ENCODE measurements at places on chromosomes 3 and 15.

DNA sequence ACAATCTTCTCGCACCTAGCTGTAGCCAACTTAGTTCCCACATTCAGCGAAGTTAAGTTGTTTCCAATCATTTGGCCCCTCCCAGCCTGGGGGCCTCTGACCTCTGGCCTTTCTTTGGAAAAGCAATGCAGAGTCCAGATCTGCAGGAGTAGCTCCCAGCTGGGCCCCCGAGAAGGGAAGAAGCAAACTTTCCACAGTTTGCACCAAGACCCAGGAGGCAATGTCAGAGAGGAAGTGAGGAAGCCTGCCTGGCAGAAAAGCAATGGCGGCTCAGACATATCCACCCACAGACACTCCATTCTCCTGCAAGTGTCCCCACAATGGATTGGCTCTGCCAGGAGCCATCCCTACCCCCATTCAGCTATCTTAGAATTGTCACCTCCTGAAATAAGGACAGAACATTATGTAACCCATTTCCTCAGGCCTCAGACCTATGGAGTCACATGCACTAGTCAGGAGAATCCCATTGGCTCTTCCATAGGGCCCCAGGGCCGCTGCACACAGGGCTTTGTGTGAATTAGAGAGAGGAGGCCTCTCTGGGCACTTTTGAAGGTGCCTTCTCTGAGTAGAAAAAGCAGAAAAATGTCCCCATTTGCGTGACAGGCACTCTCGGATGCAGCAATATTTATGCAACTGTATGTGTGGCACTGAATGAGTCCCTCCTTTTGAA lies 3.0 kb upstream of the BUB1B start:
- DNase-seq: no peak

GRCh38 chr15:73305331-73306211 lies 63.2 kb downstream of the HCN4 start:
- DNase-seq: peak; percentile 21

- DNase-seq: no peak
These were observed 130.1 kb downstream of the SRGAP3 start for GRCh38 chr3:9119331-9119730.

DNA sequence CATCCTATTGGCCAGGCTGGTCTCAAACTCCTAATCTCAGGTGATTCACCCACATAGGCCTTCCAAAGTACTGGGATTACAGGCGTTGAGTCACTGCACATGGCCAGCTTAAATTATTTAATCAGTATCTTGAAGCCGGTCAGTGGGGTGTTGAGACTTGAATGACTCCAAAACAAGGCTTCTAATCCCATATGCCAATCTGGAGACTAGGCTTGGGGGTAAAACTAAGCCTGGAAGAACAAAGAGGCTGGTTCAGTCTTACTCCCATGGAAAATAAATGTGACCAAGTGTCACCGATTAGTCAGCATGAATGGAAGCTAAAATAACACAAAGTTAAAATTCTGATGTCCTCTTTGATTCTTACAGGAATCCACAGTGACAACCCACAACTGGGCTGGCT lies 509.1 kb downstream of the FOXP1 start:
- DNase-seq: no peak

DNA sequence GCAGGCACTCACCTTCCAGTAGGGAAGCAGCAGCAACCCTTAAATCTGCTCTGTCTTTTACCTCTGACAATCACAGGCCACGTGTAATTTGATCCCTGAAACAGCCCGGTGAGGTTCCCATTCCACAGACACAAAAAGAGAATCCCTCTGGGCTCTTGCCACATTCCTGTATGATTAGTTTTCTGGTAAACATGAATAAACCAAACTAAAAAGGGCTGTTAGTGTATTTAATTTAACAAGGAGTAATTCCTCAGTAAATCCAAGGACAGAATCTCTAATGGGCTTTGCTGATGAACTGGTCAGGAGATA lies 186.9 kb downstream of the FAM43A start:
- DNase-seq: no peak

- no peak for DNase-seq
These were observed 24.3 kb downstream of the CACNA2D3 start for GRCh38 chr3:54146506-54147239.

DNA sequence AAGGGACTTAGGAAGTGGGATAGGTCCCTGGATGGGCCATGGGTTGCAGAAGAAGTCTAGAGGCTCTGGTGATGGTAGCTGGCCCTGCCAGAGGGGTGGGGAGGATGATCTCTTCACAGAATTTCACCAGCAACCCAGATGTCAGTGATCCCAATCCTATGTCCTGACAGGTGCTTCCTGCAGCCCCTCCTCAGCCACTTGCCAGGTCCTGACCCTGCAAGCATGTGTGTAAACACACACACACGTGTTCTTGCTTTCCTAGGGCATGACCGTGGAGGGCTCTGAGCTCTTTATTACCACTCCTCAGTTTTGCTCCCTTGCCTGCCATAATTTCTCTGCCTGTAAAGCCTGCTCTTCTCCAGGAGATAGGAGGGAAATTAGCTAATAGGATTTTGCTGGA lies 12.5 kb downstream of the TEX264 start:
- no peak for DNase-seq

DNA sequence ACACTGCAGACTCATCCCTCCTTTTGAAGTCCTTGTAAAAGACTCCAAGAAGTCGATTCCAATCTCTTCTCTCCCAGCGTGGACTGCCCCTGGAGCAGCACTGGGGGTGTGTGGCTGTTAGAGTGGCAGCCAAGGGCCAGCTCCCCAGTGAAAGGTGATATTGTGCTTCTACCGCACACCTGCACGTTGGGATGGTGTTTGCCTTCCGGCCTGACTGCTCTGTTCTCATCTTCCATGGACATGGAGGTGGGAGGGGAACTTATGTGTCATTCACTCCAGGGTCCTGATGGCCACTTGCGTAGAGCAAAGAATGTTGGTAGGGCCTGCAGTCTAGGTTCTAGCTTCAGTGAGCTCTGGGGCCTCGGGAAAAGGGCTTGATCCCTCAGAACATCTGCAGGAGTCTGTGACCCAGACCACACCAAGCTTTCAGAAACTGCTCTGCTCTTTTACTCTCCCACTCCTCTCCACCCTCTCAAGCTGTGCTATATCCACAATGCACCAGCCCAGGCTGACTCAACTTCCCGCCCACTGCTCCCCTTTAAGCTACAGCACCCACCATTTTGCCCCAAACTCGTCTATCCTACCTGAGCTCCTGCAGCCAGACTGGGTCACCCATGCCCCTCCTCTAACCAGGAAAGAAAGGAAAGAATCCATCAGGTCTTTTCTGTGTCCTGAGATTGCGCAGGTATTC lies 31.3 kb downstream of the LIPC start:
- no peak for DNase-seq

DNA sequence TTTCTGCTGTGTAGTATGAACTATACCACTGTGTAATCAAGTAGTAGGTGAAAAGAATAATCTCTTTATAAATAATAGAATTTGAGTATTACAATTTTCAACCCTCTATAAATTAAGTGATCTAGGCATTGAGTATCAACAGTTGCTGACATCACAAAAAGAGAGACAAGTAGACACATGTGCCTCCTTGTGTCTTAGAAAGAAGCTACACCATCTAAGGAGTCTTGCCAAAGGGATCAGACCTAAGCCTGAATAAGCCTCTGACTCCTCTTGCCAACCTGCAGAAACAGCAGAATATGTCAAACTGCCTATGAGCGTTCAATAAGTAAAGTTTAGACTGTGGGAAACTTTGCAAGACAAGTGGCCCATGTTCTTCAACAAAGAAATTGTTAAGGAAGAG lies 5.8 kb upstream of the MTMR10 start:
- no peak for DNase-seq

GRCh38 chr15:73965758-73966113 lies 26.4 kb downstream of the STOML1 start:
- DNase-seq: no peak

DNA sequence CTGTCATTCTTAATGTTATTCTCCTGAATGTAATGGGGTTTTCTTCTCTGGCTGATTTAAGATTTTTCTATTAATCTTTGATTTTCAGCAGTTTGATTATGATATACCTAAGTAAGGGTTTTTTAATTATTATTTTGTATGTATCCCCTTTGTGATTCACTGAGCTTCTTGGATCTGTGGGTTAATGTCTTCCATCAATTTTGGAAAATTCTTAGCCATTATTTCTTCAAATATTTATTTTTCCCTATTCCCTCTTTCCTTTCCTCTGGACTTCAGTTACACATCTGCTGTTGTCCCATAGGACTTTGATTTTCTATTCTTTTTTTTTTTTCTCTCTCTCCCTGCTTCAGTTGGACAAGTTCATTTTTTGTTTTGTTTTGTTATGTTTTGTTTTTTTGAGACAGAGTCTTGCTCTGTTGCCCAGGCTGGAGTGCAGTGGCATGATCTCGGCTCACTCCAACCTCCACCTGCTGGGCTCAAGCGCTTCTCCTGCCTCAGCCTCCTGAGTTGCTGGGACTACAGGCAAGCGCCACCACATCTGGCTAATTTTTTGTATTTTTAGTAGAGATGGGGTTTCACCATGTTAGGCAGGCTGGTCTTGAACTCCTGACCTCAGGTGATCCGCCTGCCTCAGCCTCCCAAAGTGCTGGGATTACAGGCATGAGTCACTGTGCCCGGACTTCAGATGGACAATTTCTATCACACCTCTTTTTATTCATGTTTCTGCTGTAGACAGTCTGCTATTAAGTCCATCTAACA lies 40.6 kb downstream of the XYLB start:
- DNase-seq: no peak

DNA sequence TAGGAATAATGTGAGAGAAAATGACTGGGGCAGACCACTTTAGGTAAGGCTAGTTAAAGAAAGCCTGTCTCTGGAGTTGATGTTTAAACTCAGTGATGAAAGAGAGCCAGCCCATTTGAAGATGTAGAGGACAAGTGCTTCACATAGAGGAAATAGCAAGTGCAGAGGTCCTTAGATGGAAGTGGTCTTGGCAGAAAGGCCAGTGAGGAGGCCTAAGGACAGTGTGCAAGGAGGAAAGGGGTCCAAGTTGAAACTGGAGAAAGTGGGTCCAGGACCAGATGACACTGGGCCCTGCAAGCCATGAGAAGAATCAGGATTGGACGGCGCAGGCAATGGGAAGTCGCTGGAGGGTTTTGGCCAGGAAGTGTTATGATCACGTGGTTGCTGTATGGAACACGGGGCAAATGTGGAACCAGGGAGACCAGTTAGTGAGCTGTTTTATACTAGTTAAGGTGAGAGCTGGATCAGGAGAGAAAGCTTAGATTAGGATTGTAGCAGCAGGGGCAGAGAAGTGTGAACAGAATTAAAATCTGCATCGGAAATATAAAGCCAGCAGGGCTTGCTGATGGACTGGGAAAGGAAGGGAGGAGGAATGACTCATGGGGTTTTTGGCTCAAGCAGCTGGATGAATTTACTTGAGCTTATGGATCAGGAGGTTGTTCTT lies 48.0 kb upstream of the SCAANT1 start:
- DNase-seq: no peak

DNA sequence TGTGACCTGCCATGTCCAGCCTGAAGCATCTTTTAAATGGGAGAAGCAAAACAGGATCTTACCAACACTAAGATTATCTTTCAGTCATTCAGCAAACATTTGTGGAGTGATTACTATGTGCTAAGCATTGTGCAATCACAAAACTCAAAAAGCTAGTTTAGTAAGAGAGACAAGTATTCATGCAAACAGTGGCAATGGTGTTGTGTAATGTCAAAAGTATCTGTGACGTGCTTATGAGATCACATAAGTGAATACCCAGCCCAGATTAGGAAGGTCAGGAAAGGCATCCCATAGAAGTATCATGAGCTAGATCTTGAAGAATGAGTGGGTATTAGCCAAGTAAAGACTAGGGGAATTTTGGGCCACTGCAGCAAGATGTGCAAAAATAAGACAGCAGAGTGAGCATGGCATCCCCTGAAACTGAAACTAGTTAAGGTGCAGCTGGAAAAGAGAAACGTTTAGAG lies 32.1 kb downstream of the SEC62 start:
- no peak for DNase-seq

DNA sequence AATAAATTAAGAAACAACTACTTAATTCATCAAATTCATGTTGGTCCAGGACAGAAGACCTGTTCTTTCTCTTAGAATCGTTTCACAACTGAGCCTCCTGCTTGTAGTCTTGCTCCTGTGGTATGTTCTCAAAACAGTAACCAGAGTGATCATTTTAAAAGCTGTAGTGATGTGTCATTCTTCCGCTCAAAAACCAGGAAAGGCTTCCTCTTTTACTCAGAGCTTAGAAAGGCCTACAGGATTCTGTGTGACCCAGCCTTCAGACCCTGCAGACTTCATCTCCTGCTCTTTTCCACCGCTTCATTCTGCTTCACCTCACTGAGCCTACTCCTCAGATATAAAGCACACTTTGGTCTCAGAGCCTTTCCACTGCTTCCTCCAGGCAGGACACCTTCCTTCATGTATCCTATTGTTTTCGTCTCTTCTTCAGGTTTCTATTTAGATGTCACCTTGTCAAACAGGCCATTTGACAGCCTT lies 22.7 kb downstream of the ST6GAL1 start:
- no peak for DNase-seq

DNA sequence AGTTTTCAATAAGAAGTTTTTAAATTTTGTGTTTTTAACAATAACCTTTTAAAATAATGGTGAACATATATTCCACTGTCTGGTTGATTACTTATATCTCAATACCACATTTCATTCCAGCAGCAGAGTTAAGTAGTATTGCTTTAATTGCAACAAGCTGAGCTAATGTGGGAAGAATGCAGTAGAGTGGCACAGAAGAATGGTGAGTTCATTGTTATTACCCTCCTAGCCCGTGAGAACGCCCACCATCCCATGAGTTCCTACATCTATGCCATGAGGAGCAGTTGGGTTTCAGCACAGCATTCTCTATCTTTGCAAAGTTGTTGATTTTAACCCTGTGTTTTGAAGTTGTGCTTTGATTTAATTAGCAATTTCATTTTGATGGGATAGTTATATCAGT lies 17.8 kb upstream of the NR2E3 start:
- DNase-seq: no peak

- no peak for DNase-seq
These were observed 351 bp downstream of the INSYN1 start for GRCh38 chr15:73752806-73753193.

DNA sequence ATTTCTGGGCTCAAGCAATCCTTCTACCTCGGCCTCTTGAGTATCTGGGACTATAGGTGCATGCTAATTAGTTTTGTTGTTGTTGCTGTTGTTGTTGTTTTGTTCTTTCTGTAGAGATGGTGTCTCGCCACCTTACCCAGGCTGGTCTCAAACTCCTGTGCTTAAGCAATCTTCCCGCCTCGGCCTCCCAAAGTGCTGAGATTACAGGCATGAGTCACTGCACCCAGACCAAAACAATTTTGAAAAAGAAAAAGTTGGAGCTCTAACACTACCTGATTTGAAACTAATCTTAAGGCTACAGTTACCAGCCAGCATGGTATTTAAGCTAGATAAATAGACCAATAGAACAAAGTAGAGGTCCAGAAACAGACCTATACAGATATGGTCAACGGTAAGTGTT lies 29.8 kb downstream of the KPNA1 start:
- peak; percentile 7 for DNase-seq

DNA sequence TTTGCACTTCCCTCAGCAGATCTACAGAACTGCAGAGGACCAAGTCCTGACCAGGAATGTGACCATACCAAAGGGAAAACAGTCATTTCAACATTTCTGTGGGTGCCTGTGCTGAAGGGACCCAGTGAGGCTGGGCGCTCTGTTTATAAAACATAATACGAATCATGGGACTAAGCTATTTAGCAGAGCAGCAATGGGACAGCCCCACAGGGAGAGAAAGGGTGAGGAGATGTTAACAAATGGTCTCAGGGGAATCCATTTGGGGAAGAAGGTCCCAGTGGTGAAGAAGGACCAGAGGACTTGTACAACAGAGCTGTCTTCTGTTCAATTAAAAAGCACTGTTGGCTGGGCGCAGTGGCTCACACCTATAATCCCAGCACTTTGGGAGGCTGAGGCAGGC lies 1025.4 kb downstream of the FHIT start:
- DNase-seq: no peak
